ENCODE measurements at places on chromosomes 1 and 21.

DNA sequence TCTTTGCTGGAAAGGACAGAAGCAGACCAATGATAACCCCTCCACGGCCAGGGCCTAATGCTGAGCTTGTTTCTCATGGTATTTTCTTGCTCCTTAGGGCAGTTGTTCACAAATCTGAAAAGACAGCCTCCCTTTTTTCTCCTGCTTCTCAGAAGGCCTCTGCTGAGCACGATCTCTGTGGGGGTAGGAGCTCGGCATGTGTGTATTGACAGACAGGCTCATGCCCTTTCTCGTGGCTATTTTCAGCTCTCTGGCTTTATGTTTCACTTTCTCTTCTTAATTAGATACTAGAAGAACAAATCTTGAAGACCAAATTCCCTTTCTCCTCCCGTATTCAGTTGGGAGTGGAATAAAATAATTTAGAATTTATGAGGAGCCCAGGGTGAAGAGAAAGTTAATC lies 768 bp upstream of the RIIAD1 start:
- DNase-seq, result no peak

- DNase-seq, result no peak
Measured at GRCh38 chr21:44360159-44360558, 6.7 kb downstream of the TRPM2 start.

DNA sequence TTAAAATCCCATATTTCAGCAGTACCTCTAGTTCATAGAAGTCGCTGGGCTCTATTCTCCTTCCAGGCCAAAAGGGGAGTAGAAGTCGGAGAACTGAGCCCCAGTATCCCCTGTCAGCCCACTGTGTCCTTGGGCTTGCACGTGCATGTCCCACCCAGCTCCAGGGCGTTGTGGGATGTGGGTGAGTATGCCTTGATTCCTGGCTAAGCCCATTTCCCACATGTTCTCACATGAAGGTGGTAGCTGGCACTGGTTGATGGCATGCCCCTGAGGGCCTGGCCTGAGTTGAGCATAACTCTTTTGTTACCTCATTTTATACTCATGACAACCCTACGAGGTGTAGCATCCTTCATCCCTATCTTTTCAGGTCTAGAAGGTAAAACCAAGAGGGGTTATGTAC lies 8.0 kb downstream of the SLC6A17 start:
- no peak for DNase-seq

DNA sequence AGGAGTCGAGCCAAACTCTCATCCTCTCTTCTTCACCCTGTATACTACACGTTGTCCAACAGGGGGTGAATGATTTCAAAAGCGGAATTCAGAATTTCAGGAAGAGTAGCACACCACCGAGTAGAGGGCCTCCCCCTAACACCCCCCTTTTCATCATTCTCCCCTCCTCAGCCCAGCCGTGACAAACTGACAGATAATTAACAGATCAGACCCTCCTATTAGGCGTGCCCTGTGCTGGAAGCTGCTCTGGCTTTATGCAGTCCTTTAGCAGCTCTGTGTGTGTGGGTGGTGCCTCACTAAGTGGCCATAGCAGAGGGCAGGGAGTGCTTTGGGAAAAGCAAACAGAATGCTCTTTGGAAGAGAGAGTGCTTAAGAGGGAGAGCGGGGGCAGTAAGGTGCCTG lies 44.3 kb downstream of the PEX14 start:
- DNase-seq, result no peak

DNA sequence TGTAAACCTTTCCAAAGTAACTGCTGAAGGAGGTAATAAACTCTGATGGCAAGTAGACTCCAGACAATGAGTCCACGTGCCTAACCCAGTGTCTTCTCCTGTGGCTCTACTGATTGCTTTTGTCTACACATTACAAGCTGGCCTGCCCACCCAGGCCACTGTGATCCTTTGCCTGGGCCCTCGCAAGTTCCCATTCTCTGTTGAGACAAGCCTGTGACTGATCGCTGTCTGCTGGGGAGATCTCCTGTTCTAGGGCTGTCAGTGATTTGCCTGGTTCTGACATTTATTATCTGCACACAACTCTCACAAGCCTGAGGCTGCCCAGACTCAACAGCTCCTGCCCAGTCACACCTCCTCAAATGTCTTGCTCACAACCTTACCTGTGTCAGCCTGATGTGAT lies 81.4 kb downstream of the CYYR1 start:
- DNase-seq, result no peak

GRCh38 chr1:206608108-206608698 lies 4.1 kb downstream of the EIF2D start:
- no peak for DNase-seq
